CD4-positive, alpha-beta memory T cell (primary cell): ENCODE measurements at places on chromosomes 12 and 14. TPM values are rescaled to one million over a fixed set of nuclear protein-coding genes. Genes with fewer than 3 reads are reported as not detected.

Gene BLTP3B
- 14.8 TPM for polyA plus RNA-seq

Gene TDRD9
- 1.2 TPM for polyA plus RNA-seq

DNA sequence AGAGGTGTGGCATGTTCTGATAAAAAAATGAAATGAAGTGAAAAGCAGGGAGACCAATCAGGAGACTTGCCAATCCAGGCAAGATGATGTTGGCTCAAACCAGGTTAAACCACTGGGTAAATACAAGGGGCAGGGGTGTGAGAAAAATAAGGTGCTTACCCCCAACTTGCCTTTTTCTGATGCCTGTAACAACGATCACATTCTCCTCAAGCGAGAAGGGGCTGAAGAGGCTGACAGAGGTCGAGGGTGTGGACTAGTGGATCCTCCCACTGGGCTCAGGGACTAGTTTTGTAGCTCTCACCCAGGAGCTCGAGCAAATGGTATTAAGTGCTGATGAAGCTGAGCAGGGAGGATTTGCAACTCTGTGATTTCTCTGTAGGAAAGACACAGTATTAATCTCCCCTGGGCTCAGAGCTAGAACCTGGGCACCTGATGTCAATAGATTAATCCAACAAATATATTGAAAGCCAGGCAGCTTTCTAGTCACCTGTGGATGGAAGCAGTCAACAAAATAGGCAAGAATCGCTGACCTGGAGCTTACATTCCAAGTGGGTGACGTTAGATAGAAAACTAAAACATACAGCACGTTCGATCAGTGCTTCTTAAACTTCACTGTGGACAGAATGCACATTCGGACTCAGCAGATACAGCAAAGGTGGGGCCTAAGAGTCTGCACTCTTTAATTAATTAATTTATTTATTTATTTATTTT, 15.2 kb upstream of the EAPP start:
- H3K4me3 ChIP-seq: no peak overlapping the region
- no peaks in the 10 kb centered on the region for H3K36me3 ChIP-seq
- peaks cover 6% of the 10 kb centered on the region for H3K4me1 ChIP-seq
- no peaks in the 10 kb centered on the region for H3K27me3 ChIP-seq
- no peak for DNase-seq
- H3K27ac ChIP-seq: peak overlapping the region; percentile 34

DNA sequence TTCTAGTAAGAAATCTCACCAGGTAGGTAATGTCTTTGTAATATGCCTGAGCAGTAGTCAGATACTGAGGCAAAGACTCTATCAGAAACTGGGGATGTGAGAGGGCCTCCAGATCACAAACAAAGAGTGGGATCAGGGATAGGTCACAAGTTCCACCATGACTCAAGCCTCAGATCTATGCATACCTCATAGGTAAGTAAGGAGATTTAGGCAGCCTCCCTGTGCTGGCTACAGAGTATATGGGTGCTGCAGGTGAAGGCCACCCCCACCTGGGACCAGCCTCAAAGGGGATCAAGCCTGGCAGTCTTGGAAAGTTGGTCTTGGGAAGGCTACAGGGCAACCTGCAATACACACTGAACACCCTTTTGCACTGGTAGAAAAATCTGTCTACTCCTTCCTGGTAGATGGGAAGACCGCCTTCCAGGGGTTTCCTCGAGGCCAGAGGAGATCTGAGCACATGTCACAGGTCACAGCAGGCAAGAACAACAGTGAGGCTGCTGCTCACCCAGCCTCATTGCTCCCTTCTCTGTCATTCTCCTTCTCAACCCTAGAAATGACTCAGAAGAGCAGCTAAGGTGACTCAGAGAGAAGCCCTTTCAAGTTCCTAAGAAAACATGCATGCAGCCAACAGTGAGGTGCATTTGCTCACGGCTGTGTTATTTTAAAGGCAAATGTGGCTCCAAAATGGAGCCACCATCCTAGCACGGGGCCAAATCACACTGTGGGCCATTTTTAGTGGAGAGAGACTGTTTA, 143.4 kb upstream of the CDKN3 start:
- no peaks in the 10 kb centered on the region for H3K4me1 ChIP-seq
- H3K27ac ChIP-seq: no peak overlapping the region
- H3K36me3 ChIP-seq: no peaks in the 10 kb centered on the region

GRCh38 chr12:806200-806791, 53.9 kb downstream of the WNK1 start:
- H3K27me3 ChIP-seq: no peaks in the 10 kb centered on the region
- peak overlapping the region; percentile 30 for H3K4me3 ChIP-seq
- H3K4me1 ChIP-seq: peaks cover 98% of the 10 kb centered on the region
- DNase-seq: no peak
- H3K36me3 ChIP-seq: no peaks in the 10 kb centered on the region

- DNase-seq: no peak
- H3K27ac ChIP-seq: no peak overlapping the region
- H3K27me3 ChIP-seq: no peaks in the 10 kb centered on the region
- no peaks in the 10 kb centered on the region for H3K36me3 ChIP-seq
- no peak overlapping the region for H3K4me3 ChIP-seq
- no peaks in the 10 kb centered on the region for H3K4me1 ChIP-seq
Observed at GRCh38 chr12:127401005-127401404, 866.0 kb upstream of the TMEM132C start.

Gene AKAP3
- 0.60 TPM for polyA plus RNA-seq

Gene PPP4R4
- polyA plus RNA-seq: 0.38 TPM

- H3K4me3 ChIP-seq: no peak overlapping the region
- H3K27me3 ChIP-seq: no peaks in the 10 kb centered on the region
- no peak for DNase-seq
- H3K27ac ChIP-seq: no peak overlapping the region
Observed at GRCh38 chr14:91149462-91149861, 35.6 kb downstream of the DGLUCY start.

- H3K4me1 ChIP-seq: peaks cover 35% of the 10 kb centered on the region
- peak overlapping the region; percentile 22 for H3K27ac ChIP-seq
- peak overlapping the region; percentile 37 for H3K4me3 ChIP-seq
- no peak for DNase-seq
- peaks cover 4% of the 10 kb centered on the region for H3K27me3 ChIP-seq
- H3K36me3 ChIP-seq: no peaks in the 10 kb centered on the region
Observed at GRCh38 chr12:57011438-57012424, 4.6 kb downstream of the TAC3 start.

Gene GPR162
- not detected for polyA plus RNA-seq

Gene GLTP
- 23.6 TPM for polyA plus RNA-seq

GRCh38 chr12:57489157-57489641, 1.3 kb downstream of the MARS1 start:
- no peak overlapping the region for H3K4me3 ChIP-seq
- no peak for DNase-seq
- H3K27ac ChIP-seq: peak overlapping the region; percentile 84
- H3K27me3 ChIP-seq: no peaks in the 10 kb centered on the region
- H3K36me3 ChIP-seq: peaks cover 28% of the 10 kb centered on the region

- H3K36me3 ChIP-seq: no peaks in the 10 kb centered on the region
- no peaks in the 10 kb centered on the region for H3K4me1 ChIP-seq
- no peak overlapping the region for H3K27ac ChIP-seq
- no peak overlapping the region for H3K4me3 ChIP-seq
Observed at GRCh38 chr14:54211551-54212308, 185.1 kb upstream of the CDKN3 start.

Gene LRP1-AS
- not detected for polyA plus RNA-seq

DNA sequence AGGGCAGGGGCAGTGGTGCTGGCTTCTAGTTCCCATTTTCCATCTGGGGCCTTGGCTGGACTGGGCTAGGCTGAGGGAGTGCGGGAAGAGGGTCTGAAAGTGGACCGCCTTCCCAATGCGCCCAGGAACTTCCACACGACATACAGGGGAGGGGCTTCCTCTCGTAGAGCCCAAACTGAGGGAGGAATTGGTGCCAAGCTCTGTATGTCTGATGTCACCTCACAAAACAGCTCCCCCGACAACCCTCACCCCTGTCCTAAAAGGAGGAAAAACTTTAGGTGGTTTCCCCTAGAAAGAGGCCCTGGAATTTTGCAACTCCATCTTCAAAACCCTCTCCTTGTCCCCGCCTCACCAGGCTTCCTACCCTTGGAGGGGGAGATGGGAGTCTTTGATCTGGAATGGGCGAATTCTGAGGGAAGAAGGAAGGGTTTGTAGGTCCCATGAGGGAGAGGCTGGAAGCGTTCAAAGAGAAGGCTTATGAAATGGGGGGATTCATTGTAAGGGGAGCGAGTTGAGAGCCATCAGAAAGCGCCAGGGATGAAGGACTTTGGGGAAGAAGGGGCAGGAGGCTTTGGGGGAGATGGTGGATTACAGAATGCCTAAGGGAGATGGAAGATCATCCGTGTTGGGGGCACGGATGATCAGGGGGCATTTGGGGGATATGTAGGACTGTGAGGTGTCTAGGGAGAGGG, 844 bp downstream of the GLTP start:
- H3K36me3 ChIP-seq: no peaks in the 10 kb centered on the region
- H3K27ac ChIP-seq: peak overlapping the region; percentile 96
- no peak for DNase-seq

DNA sequence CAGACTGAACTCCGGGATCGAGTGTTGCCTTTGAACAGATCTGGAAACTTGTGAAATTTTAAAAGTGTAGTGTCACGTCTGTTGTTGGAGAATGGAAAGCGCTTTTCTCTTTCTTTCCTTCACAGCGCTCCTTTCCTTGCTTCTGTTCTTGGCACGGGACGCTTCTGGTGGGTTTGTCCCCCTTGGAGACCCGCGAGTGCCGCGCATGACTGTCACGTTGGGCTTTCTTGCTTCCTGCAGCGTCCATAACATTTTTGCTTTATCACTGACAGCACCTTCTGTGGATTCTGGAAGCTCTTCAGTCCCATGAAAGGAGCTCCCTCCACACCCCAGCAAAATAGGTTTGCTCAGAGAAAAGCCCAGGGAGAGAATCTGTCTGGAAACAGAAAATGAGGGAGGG, 193.0 kb upstream of the TMEM132C start:
- DNase-seq: no peak
- H3K4me1 ChIP-seq: no peaks in the 10 kb centered on the region
- H3K27me3 ChIP-seq: no peaks in the 10 kb centered on the region
- H3K4me3 ChIP-seq: no peak overlapping the region

Gene PPFIA2
- polyA plus RNA-seq: not detected

Gene CYP27B1
- 0.55 TPM for polyA plus RNA-seq

Gene KLRG1
- polyA plus RNA-seq: 98.9 TPM

Gene KRT78
- polyA plus RNA-seq: not detected

Gene NINJ2
- polyA plus RNA-seq: 25.5 TPM
